Neural crest cell (in vitro differentiated cells): ENCODE measurements at places on chromosomes 2 and 18.

DNA sequence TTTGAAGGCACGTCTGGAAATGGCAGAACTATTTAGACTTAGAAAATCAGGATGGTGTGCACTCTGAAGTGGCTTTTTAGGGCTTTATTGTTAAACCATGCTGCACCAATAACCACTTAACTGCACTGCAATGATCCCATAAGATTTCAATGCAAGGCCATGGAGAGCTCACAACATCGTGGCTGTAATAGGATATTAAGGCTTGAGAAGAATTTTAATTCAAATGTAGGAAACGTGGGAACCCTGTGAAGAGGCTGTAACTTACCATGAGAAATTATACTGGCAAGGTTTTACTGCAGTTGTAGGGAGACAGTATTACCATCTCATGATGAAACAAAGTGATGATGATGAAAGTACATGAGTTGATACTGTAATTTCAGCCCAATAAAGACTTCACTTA is 242.5 kb downstream of the AFF3 start:
- DNase-seq: no peak

DNA sequence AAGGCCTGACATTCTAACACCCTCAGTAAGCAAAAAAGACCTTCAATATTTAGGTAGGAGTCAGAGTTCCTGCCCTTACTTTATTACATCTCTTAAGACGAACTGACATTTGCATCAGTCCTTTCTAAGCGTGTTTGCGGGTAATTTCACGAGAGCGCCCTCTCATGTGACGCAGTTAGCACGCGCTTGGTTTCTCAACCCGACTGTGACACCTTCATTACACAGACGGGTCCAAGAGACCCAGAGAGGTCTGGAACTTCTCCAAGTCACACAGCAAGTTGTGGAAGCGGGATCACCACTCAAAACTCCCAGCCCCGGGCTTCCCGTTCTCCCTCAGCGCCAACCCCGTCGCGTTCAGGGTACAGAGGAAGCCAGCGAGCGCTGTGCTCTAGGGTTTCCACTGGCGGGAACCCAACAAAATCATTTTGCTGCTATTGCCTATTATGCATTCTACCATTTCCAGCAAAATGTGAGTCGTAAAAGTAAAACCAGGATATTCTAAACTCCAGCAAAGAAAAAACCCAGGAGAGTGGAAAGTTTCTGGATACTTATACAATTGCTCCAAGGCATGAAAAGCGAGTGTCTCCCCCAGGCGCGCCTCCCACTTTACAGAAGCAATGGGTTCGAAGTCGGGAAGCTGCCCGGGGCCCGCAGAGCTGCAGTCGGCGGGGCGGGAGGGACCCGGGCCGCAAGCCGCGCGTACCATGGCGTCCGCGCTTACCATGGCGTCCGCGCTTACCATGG is 601 bp downstream of the ENOSF1 start:
- peak; percentile 19 for DNase-seq

DNA sequence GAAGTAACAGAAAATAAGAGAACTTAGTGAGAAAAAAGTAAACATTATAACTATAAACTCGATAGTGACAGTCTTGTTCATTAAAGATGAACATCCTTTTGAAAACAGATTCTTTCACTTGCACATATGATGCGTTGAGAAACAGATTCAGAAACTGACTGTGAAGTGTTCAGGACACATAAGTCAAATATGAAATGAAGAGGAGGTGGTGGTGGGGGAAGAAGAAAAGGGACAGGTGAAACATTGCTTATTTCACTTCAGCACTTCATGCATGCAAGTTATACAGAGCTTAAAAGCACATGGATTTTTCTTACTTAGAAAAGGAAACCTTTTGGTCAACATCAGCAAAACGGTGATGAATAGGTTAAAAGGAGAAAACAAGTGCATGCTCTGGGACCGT is 42.5 kb downstream of the STAT4 start:
- DNase-seq: no peak

DNA sequence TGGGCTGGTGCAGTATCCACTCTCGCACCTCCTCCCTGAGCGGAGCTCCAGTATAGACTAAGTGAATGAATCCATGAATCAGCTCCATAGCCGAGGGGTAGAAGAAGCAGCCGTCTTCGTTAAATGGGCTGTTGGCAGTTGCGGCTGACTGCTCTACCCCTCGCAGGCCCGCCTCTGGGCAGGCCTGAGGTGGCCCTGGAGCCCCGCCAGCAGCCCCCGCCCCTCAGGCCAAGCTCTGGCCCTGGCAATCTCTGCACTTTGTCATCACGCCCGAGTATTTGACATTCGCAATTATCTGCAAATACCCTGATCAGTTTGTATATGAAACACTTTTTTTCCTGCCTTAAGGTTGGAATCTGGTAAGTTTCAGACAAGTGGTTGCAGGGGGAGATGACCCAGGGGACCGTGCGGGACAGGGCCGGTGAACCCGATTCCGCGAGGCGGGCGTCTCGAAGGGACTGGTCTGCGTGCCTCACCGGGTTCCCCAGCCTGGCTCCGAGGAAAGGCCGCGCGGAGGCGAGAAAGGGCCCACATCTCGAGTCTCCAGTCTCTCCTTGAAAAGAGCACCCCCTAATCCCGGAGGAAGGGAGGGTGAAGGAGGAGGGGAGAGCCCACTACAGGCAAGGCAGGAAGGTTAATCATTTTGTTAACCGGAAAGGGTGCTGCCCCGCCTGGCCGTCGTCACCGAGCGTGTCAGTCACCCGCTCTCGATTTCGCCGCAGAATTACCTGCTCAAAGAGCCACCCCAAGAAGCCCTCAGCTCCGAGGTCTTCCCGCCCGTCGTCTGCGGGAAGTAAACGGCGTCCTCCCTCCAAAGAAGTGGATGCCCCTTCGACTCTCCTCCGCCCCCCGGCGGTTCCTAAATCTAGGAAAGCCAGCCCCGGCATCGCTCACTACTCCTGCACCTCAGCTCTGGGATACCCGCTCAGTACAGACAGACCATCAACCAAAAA is 11.1 kb upstream of the SATB2 start:
- no peak for DNase-seq

DNA sequence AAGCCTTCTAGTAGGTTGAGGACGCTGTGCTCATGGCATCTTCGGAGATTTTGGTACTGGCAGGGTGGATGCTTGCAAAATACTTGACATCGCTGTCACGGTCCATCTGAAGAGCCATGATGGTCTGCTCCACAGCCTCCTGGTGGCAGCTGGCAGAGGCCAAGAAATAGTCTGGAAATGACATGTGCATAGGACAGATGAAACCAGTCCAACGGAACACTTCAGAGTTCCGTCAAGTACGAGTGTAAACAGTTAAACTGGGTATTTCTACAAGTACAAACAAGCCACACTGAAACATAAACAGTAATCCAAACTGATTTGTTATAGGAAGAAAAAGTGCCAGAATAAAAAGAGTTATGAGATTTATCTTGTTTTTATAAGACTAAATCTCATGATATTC is 66.6 kb downstream of the PPP4R1 start:
- DNase-seq: no peak

- DNase-seq: no peak
Observed at GRCh38 chr2:69718338-69718965, 23.5 kb upstream of the ANXA4 start.

GRCh38 chr2:98412751-98413458 is 31.8 kb upstream of the INPP4A start:
- DNase-seq: peak; percentile 61

GRCh38 chr2:63654959-63655358 is 66.2 kb downstream of the MDH1 start:
- no peak for DNase-seq

DNA sequence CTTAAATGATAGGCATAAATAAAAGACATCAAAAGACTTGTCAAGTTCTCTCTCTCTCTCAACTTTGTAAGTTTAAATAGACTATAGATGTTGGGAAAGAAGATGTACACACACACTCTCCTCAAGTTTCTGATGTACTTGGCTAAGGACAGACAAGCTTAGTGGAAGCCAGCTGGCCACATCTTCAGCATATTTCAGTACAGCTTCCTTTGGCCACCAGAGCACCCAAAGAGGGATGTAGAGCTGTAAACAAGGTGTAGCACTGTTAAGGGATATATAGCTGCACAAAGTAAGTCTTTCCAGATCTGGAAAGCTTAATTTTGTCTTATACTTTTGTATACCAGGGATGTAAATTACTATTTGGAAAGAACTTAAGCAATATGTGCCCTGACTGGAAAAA is 64.3 kb upstream of the MSTN start:
- no peak for DNase-seq
